T-helper 17 cell (primary cell): ENCODE measurements at places on chromosomes 2 and 18.

GRCh38 chr18:74166386-74166785 lies 18.1 kb downstream of the TIMM21 start:
- no peak for DNase-seq

GRCh38 chr2:239891698-239892097 lies 133.4 kb downstream of the NDUFA10 start:
- DNase-seq: no peak

GRCh38 chr2:241855245-241855887 lies 3.3 kb downstream of the PDCD1 start:
- DNase-seq: no peak

DNA sequence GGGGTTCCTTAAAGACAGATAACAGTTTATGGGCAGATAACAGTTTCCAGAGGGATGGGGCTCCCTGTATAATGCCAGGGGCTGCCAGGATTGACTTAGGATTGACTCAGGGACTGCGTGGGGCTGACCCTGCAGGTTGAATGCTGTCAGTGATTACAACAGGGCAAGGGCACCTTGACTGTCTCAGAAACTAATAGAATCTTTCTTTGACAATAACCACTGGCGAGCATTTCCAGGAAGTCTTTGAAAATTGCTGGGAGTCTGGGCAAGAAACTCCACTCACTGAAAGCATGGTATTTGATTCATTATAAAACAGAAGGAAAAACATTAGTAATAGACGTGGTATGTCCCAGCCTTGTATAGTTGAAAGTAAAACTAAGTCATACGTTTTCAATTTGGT lies 101.0 kb downstream of the GPD2 start:
- no peak for DNase-seq

- DNase-seq: no peak
These were observed 28.1 kb upstream of the CHST9 start for GRCh38 chr18:27213123-27213717.

DNA sequence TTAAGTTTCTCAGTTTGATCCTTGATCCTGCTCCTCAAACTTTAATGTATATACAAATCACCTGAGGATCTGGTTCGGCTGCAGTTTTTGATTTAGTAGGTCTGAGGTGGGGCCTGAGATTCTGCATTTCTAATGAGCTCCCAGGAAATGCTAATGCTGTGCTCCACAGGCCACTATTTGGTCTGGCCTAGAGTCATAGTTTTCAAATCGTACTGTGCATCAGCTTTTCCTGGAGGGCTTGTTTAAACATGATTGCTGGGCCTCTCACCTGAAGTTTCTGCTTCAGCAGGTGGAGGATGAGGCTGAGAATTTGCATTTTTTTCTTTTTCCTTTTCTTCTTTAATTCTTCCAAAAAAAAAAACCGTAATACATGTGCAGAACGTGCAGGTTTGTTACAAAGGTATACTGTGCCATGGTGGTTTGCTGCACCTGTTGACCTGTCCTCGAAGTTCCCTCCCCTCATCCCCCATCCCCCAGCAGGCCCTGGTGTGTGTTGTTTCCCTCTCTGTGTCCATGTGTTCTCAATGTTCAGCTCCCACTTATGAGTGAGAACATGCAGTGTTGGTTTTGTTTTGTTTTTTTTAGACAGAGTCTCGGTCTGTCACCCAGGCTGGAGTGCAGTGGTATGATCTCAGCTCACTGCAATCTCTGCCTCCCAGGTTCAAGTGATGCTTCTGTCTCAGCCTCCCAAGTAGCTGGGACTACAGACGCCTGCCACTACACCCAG lies 42.2 kb upstream of the CD28 start:
- DNase-seq: no peak

DNA sequence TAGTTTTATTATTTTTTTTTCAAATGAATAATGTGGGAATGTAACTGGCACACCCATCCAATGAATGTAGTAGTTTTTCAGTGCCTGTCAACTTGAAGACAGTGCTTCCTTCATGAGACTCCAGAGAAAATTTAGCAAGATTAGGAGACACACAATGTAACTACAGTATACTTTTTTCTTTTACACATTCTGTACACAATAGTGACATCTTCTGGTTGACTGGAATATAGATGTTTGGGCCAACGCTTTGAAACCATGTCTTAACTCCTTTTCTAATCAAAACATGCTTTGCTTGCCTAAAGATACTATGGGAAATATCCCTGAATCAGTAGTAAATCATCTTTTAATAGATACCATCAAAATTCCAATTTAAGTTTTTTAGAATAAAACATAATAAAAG lies 229.5 kb upstream of the ZC3H15 start:
- no peak for DNase-seq

- DNase-seq: no peak
These were observed 42.0 kb upstream of the TRIB2 start for GRCh38 chr2:12674644-12675328.

- DNase-seq: no peak
These were observed 212.9 kb downstream of the PTGR3 start for GRCh38 chr18:74996055-74996454.

GRCh38 chr2:229118927-229119326 lies 152.2 kb downstream of the PID1 start:
- no peak for DNase-seq

DNA sequence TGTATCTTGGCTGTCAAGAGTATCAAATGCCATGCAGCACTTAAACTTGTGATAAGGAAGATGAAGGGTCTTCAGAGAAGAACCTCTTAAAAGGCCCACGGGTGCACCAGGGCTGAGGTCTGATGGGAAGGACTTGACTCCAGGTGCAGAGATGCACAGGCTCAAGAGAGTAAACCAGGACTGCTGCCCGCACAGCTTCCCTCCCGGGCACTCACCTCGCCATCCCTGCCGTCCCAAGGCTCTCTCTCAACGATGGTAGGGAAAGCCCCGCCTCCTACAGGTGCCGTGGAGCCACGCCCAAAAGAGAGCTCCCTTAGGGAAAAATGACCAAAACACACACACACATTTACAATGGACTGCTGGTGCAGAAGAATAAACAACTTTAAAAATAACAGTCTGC lies 27.9 kb downstream of the PDIA6 start:
- DNase-seq: no peak

- DNase-seq: no peak
These were observed 122.7 kb downstream of the CAPN13 start for GRCh38 chr2:30684516-30684915.

DNA sequence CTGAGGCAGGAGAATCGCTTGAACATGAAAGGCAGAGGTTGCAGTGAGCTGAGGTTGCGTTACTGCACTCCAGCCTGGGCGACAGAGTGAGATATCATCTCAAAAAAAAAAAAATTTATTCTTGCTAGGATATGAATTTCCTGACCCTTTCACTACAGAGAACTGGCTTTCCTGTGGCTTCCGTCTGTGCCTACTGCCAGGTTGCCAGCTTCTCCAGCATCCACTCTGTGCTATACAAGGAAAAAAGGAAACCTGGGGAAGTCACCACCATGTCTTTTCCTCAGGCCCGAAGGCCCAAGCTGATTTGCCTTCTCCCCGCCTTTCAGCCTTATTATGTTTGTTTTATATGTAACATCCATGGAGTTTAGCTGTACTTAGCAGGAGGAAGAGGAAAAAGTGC lies 122.0 kb upstream of the REV1 start:
- no peak for DNase-seq

DNA sequence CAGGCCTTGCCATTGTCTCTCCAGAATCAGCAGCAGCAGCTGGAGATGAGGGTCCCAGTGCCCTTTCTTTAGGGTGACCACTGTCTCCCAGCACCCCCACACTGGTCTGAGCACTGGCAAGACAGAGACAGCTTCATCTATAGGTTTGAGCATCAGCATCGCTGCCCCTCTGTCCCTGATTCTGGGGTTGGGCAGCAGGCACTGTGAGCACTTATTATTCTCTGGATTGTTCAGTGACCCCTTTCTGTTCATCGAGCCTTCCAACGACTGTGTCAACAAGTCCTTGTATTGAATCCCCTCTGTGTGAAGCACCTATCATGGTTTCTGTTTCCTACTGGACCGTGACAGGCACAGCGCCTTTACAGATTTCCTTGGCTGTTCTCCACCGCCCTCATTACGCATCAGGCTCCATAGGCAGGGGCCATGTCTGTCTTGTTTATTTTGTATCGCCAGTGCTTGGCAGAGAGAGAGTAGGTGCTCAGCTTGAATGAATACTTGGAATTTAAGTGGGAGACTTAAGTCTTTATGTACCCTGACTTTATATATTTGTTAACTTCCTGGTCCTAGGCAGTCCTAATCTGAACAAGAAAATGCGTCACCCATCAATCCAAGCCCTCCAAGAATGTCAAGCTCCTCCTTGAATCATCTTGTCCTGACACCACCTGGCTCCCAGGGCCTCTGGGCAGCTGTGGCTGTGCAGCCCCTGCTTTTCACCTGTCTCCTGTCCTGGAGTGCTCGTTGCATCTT lies 11.4 kb downstream of the MALL start:
- no peak for DNase-seq

DNA sequence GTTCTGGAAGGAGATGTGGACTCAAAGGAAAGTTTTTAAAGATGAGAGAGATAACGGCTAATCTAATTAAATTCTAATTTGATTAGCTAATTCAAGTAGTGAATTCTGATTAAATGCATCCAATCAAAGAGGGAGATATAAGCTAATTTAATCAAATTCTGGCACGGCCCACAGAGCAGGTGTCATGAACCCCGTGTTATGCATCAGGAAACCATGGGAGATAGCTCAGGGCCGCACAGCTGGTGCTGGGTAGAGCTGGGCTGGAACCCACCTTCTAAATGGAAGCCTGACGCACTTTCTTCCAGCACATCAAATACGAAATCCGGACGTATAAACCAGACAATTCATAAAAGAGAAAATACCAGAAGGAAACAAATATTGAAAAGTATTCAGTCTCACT lies 57.2 kb downstream of the GREB1 start:
- DNase-seq: no peak

- DNase-seq: no peak
These were observed 12.6 kb downstream of the EIF2AK3 start for GRCh38 chr2:88614497-88615157.

- DNase-seq: no peak
These were observed 18.1 kb downstream of the NABP1 start for GRCh38 chr2:191696001-191696400.
